ENCODE measurements at places on chromosomes 2 and 18.
A peak's percentile ranks its signal among the peaks of the same experiment; 100 is the strongest.

- no peak for DNase-seq
These were observed 101.2 kb downstream of the MCFD2 start for GRCh38 chr2:46814160-46814961.

GRCh38 chr2:126154256-126154785 lies 501.6 kb upstream of the GYPC start:
- no peak for DNase-seq

GRCh38 chr18:34031810-34032209 lies 192.9 kb downstream of the NOL4 start:
- no peak for DNase-seq

- peak; percentile 80 for DNase-seq
These were observed 817 bp downstream of the DSC2 start for GRCh38 chr18:31101183-31102024.

- DNase-seq, result no peak
These were observed 1.4 kb downstream of the SPATS2L start for GRCh38 chr2:200307724-200308545.

DNA sequence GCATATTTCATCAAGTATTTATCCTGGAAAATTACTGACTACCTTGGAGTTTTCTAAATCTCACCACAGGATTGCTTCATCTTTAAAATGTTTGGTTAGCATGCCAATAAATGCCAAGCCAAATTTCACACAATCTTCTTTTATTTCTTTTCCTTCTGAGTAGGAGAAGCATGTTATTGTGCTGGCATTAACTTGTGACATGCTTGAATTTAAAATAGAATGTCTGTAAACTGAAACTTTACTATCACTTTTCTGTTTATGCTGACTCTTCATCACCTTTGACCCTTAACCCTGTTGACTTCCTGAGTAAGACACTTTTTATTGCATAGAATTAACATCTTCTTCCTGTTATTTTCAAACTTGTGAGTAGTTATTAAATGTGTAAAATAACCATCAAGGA lies 56.2 kb upstream of the LRRTM4 start:
- no peak for DNase-seq

DNA sequence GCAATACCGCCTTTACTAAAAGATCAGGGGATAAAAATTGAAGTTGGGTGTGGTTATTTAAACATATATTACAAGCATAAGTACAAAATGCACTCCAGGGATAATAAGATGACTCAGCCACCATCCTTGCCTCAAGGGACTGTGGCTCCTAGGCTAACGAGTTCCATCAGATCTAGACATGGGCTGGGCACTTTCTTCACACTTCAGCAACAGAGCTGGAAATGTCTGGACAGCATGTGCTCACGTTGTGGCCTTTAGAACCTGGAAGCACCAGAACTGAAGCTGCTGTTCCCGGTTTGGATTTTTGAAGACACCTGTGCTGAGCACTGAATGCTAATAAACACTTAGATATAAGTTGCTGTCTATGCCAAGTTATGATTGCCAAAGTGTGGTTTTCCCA lies 384.2 kb upstream of the SALL3 start:
- DNase-seq, result no peak

- DNase-seq, result no peak
These were observed 326.3 kb upstream of the ETAA1 start for GRCh38 chr2:67070826-67071225.

DNA sequence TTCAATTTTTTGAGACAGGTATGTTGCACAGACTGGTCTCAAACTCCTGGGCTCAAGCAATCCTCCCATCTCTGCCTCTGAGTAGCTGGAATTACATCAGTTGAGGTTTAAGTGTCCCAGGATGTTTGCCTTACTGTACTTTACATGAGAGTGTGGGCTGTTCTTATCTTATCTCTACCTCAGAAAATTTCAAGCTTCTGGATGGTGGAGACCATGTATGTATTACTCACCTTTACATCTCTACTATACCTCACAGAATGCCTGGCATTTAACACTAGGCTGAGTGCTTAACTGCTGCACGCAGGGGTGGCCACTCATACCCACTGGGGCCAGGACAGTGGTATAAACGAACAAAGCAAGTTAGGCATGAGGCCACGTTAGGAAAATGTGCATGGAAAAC lies 272.0 kb upstream of the RAB12 start:
- DNase-seq, result no peak

GRCh38 chr2:113058998-113059960 lies at the start of gene IL36RN:
Gene IL36RN, plus strand, starts transcription at chr2:113059198. Its CDS starts 241 bp downstream, at chr2:113059439.
- no peak for DNase-seq

GRCh38 chr2:73961823-73962615 lies 22.7 kb upstream of the TET3 start:
- no peak for DNase-seq

DNA sequence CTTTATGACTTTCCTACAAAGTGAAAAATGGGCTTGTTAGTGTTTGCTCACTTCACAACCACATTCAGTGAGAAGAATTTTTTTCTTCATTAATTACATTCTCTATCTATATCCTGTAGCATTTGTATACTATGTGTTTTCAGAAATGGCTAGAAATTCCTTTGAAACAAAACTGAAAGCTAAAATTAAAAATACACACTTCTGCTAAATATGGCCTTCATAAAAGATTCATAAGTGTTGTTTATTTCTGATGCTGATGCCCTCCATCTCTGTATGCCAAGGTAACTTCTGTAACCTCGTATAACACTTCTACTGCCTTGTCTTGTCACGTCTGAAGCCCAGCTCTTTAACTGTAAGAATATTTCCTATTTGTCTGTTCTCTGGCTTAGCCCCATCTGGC lies 59.8 kb downstream of the PMAIP1 start:
- no peak for DNase-seq

GRCh38 chr2:106869512-106870275 lies 16.3 kb downstream of the ST6GAL2 start:
- DNase-seq, result no peak

- no peak for DNase-seq
These were observed 409.5 kb upstream of the FIGN start for GRCh38 chr2:164145093-164145987.

DNA sequence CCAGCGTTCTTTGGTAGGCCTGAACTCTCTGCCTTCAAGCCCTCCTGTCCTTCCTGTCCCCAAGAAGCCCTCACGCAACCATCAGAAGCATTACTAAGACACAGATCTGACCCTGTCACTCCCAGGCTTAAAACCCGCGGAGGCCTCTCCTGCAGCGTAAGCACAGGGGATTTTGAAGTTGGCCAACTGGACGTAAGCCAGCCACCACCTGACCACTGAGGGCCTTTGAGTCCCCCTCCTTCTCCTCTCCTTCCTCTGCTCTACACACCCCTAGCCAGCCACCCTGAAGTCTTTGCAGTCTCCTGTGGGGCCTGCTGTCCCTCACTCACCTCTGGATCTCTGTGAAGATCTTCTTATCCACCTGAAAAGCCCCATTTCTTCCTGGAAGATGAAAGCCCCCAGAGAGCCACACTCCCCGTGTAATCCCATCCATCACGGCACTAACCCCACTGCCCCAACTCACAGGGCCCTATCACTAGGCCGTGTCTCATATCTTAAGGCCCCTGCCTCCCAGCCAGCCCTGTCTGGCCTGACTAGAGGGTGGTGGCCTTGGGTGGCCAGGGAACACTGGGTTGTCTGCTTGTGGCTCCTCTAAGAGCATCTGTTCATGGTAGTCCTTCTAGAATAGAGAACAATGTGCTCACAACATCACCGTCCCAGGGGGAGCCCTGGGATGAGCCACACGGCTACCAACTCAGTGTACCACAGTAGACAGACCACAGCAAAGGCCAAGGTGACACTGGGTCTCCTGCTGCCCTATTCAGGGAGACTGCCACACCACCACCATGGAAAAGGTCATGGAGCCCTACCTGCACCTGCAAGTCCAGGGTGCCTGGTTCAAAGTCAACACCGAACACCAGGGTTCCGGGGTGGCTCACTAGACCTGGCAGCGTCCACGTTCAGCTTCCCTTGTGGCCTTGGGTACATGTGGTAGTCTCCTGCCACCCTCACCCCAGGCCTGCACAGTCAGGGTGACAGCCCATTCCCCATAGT lies 191.6 kb downstream of the ZBTB7C start:
- no peak for DNase-seq

- DNase-seq, result no peak
These were observed 70.8 kb downstream of the SPRED2 start for GRCh38 chr2:65361623-65362022.

DNA sequence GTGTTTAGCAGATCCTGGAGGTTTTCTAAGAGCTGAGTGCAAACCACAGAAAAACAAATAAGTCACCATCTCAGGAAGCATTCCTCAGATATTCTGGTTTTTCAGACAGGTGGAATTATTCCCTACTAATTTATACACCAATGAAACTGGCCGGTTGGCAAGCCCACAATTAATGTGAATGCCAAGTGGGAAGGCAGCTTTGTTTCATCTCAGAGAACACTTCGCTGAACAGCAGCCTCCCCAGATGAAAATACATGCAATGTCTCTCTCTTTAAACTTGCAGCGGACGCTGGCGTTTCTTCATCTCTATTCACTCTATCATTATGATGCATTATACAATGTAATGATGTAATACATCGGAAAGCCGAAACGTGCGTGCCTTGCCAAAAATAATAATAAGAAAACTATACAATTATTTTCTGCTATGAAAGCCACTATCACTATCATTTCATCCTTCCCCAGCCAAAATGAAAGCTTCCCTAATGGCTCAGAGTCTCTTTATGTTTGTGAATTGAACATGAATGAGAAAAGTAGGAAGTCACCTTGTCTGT lies 649.4 kb downstream of the BCL11A start:
- DNase-seq, result no peak

DNA sequence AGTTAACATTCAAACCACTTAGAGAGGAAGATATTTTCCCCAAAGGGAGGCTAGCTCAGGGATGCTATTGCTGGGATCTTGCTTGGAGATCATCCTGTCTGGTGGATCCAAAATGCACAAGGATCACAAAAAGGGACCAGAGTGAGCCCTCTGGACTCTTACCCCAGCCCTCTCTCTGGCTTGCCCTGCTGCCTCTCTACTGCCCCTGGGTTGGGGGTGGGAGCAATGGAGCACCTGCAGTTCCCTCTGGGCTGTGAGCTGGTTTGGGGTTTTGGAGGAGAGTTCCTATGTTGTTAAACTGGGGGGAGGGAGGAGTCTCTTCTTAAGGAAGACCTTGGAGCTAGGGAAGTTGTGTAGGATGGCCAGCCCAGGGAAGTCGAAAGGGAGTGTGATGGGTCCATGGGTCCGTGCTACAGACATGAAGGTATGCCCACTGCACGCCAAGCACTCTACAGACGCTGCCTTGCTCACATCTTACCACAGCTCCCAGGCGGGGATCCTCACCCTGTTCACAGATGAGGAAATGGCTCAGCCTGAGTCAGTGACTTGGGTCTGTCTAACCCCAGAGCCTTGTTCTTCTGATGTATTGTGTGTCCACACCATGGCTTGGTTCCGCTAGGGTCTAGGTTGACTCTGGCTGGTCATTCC lies 3.8 kb downstream of the LBH start:
- no peak for DNase-seq

DNA sequence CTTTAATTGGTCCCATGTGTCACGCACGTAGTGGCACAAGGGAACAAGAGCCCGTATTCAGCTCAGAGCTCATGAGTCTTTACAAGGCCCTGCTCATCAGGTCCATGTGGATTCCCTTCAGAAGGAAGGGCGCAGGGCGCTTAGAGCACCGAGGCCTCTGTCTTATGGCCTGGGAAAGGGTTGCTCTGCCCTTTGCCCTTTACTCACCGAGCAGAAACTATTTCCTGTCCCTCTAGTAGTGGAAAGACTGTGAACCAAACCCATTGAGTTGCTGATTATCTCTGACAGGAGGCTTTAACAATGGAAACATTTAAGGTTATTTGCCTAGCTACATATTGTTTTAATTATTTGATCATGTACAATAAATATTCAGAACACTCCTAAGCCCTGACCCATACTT lies 102.0 kb upstream of the ACAA2 start:
- no peak for DNase-seq

DNA sequence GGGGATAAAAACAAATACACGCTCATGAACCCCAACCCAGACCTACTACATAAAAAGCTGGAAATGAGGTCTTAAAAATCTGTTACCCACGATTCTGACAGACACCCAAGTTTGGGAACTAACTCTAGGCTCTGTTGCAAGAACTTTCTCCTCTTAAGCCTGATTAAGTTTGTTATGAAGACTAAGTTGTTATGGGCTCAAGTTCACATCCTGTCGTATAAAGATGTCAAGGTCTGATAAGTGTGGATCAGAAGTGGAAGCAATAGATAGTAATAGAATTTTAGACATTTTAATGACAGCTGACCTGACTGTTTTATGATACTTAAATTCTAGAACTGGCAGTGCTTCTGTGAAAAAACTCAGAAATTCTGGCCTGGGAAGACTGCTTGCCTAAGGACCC lies 43.2 kb downstream of the LPIN2 start:
- no peak for DNase-seq

- DNase-seq, result no peak
These were observed 404.8 kb downstream of the LNPK start for GRCh38 chr2:175597286-175597685.

GRCh38 chr2:105792561-105792960 lies 47.8 kb downstream of the NCK2 start:
- DNase-seq, result no peak

- no peak for DNase-seq
These were observed 30.4 kb downstream of the INPP4A start for GRCh38 chr2:98474979-98475632.

GRCh38 chr2:35447821-35448220 lies 907.8 kb upstream of the CRIM1 start:
- DNase-seq, result no peak

DNA sequence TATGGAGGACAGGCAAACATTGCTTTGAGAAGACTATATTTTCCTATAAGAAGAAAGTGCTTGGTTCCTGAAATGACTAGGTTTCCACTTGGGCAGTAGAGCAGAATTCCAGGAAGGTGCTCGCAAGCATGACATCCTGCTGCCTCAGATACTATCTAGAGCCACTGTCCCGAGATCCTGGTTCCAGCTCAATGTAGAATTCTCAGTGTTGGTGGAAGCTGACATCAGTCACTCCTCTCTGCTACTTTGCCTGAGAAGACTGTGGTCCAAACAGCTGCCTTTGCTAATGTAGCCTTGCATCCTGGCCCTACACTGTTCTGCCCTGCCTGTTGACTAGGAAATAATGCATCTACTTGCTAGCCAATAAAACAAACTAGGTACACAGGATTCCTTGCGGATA lies 50.0 kb upstream of the ITGA6 start:
- DNase-seq, result no peak

Measured in glutamatergic neuron (in vitro differentiated cells).